ENCODE measurements at places on chromosomes 6 and 20.

DNA sequence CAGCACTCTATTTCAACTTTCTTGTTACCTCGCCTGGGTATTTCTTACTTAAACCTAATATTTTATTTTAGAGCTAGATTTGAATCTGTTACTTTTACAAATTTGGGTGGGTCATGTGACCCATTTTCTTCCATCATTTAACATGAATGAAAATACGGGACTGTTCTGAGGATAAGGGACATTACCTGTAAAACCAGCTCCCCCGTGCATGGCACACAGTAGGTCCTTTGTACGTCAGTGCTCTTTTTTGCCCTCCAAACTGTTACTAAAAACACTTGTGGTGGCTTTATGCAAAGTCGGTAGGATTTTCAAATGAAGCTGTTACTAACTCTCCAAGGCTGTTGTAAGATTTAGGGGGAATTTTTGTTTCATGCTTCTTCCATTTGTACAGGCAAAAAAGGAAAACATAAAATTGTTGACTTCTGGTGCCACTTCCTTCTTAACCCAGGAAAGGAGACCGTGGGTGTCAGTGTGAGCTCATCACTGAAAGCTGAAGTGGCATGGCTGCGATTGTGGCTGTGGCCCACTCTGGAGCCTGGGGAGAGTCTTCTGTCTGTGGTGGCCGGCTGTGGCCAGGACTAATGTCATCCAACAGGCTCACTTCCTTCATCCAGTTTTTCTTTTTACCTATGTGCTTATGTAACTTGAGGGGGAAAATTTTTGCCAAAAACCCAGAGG is 40.2 kb upstream of the PXDC1 start:
- DNase-seq = no peak

DNA sequence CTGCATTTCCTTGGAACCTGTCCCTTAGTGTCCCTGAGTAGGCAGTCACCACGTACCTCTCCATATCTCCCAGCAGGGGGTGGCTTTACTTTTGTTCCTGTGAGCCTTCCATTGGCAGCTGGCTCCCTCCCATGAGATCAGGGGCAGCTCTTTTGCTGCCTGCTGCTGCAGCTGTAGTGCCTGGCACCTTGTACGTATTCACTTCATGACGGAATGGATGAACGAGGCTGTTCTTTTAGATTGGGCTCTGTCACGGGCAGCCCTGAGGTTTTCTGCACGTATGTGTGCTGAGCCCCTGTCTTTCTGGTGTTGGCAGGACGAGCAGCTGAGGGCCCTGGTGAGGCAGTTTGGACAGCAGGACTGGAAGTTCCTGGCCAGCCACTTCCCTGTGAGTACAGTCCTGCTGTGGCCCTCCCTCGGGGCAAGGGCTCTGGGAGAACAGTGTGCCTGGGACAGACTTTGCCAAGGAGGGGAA is 14.6 kb downstream of the MYBL2 start:
- no peak for DNase-seq

- DNase-seq = peak; percentile 55
Observed at GRCh38 chr6:41546866-41547798, 951 bp downstream of the FOXP4 start.

- no peak for DNase-seq
Observed at GRCh38 chr6:125046107-125046925, 84.1 kb downstream of the RNF217 start.

DNA sequence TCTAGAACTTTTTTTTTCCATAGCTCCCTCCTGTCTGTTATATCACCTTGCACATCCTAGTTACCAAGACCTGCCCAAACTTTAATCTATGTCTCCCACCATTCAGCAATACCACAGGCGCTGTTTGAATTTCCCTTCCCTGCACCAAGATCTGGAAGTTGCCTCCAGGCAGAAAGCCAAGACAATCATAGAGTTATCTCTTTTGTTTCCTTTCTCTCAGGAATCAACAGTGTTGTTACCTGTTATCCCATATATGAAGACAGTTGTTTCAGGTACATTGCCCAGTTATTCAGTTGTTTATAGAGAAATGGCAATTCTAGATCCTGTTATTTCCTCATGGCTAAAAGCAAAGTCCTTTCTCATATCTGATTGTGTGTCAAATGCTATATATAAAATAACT is 63.2 kb downstream of the PDSS2 start:
- DNase-seq = no peak

DNA sequence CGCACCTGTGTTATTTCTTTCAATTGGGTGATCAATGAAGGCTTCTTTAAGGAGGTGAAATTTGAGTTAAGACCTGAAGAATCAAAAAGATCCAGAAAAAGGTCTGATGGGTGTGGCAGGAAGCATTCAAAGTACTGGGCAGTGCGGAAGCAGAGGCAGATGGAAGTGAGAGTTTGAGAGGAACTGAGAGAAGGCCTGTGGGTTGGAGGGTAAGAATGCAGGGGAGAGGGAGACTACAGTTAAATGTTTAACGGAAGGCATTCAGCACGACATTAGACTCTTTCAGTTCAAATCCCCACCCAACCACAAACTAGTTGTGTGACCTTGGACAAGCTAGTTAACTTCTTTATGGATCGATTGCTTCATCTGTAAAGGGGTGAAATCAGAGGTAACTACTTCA is 50.5 kb upstream of the GCM1 start:
- no peak for DNase-seq

GRCh38 chr6:27143474-27144026 is 104.0 kb upstream of the PRSS16 start:
- no peak for DNase-seq

- no peak for DNase-seq
Observed at GRCh38 chr6:136471372-136471771, 78.8 kb downstream of the MAP7 start.

- no peak for DNase-seq
Observed at GRCh38 chr6:129889580-129889979, 28.5 kb upstream of the TMEM244 start.

DNA sequence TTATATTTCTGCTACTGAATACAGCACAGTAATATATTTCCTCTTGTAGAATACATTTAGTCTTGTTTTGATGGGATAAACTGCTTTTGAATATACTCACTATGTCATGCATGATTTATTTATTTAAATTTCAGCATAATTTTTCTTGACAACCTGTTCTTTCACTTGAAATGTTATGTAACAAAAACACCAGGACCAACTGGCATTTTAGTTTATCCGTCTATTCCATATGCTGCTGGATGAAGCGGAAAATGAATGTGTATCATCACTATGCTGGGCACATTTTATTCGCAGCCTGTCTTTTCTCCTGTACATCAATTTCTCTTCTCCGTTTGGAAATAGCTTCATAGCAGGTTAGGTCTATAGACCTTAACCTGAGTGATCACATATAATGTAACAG is 206.8 kb upstream of the PLCB4 start:
- DNase-seq = no peak

DNA sequence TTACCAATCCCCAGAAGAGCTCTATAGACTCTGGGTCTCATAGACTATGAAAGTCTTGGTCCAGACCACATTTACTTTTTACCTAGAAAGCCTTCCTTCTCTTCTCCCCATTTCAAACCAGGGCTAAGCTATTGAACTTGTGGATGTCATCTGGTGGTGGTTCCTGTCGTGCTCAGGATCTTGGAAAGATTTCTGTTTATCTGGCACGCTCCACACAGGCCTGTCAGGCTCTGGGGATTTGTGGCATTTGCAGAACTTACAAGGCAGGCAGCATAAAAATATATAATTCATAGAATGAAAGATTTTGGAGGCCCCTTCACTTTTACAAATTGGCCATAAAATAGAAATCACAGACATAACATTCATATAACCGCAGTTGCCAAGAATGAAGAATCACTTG is 188.1 kb downstream of the UST start:
- peak; percentile 41 for DNase-seq

- DNase-seq = no peak
Observed at GRCh38 chr6:3484946-3485345, 28.1 kb upstream of the SLC22A23 start.

DNA sequence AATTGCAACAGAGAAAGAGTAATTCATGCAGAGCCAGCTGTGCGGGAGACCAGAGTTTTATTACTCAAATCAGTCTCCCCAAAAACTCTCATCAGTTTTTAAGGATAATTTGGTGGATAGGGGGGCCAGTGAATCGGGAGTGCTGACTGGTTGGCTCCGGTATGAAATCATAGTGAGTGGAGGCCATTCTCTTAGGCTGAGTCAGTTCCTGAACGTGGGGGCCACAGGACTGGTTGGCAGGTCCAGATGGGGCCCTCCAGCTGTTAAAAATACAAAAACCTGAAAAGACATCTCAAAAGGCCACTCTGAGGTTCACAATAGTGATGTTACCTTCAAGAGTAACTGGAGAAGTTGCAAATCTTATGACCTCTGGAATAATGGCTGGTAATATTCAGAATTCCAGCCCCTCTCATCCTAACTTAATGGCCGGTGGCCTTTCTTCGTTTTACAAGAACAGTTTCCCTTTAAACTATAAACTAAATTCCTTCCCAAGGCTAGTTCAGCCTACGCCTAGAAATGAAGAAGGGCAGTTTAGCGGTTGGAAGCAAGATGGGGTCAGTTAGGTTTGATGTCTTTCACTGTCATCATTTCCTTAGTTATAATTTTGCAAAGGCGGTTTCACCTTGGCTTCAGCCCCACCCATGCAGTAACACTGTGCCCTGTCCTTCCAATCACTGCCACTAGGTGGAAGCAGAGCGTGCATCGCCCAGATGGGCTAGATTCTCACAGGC is 6.8 kb upstream of the MICA start:
- DNase-seq = peak; percentile 83

- peak; percentile 75 for DNase-seq
Observed at GRCh38 chr20:50561379-50562078, 51.3 kb downstream of the PTPN1 start.

GRCh38 chr6:19035461-19036195 is 648.5 kb downstream of the RNF144B start:
- DNase-seq = peak; percentile 43

- DNase-seq = no peak
Observed at GRCh38 chr6:31940256-31940664, 5.6 kb upstream of the CFB start.

DNA sequence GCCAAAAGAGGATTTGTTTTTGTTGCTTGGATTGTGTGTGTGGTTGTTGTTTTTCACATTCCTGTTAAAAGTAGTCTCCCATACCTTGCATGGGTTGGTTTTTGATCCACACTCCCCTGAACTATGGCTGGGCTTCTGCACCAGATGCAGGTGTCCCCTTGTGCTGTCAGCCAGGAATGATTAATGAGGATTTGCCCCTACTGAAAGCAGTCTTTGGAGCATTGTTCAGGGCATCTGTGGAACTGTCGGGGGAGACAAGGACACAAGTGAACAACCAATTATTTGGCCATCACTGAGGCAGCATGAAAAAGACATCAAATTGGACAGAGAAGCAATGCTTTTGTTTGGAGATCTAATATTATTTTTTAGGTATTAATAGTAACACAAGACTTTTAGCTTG is 373.2 kb upstream of the MMS22L start:
- DNase-seq = no peak

GRCh38 chr6:139595183-139595582 is 220.7 kb upstream of the CITED2 start:
- no peak for DNase-seq

- no peak for DNase-seq
Observed at GRCh38 chr20:24664266-24664986, 195.0 kb downstream of the SYNDIG1 start.

- no peak for DNase-seq
Observed at GRCh38 chr6:144394210-144394609, 109.1 kb downstream of the UTRN start.

- DNase-seq = no peak
Observed at GRCh38 chr6:163529605-163530004, 115.1 kb downstream of the QKI start.

- DNase-seq = no peak
Observed at GRCh38 chr20:59147586-59147985, 16.0 kb upstream of the ZNF831 start.

- DNase-seq = no peak
Observed at GRCh38 chr6:75081921-75082320, 123.9 kb downstream of the COL12A1 start.

- no peak for DNase-seq
Observed at GRCh38 chr6:127347178-127347577, 3.8 kb upstream of the ECHDC1 start.

GRCh38 chr6:75802366-75802765 is 53.3 kb downstream of the MYO6 start:
- no peak for DNase-seq

DNA sequence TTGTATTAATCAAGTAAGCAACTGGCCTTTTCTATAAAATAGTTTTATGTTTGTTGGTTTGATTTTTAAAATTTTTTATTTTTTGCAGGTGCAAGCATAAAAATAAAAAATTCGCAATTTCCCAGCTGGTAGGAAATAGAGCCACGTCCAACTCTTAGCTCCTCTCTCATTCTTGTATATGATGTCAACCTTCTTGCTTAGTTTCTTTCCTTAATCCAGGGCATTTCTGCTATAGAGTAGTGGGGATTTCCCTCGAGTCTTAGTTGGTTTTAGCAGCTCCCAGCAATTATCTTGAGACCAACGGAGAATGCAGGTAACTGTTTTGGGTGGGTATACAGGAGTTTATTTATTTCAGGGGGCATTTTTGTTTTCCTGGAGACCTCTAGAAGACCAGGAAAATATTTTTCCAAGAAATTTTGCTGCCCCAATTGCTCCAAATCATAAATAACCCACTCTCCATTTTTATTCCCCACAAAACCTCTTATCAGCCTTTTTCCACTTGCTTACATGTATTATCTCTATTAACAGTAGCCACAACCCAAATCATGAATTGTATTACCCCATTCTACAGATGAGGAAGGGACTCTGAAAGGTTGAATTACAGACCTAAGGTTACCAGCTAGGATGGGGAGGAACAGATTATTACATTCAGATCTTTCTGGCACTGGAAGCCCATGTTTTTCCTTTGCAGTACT is 18.4 kb downstream of the PHACTR2 start:
- no peak for DNase-seq

GRCh38 chr6:45597424-45597823 is 219.7 kb upstream of the SUPT3H start:
- DNase-seq = no peak

- DNase-seq = no peak
Observed at GRCh38 chr6:17042422-17043147, 59.3 kb upstream of the STMND1 start.

GRCh38 chr20:20370094-20370575 is 2.2 kb downstream of the INSM1 start:
- DNase-seq = no peak

GRCh38 chr6:127496471-127496870 is 22.7 kb downstream of the MTCL3 start:
- DNase-seq = no peak

- DNase-seq = no peak
Observed at GRCh38 chr6:158064725-158065251, 83.1 kb downstream of the SYNJ2 start.

All from right hindlimb (tissue), 1 donor.